Heart left ventricle (tissue), 16 donors: ENCODE measurements at places on chromosomes 5 and 9. TPM values are rescaled to one million over a fixed set of nuclear protein-coding genes. Genes with fewer than 3 reads are reported as not detected.

- H3K4me1 ChIP-seq, result peaks cover 45% of the 10 kb centered on the region
- no peak overlapping the region for H3K4me3 ChIP-seq
- DNase-seq, result no peak
Measured at GRCh38 chr9:109865521-109865920, 85.5 kb downstream of the PALM2AKAP2 start.

DNA sequence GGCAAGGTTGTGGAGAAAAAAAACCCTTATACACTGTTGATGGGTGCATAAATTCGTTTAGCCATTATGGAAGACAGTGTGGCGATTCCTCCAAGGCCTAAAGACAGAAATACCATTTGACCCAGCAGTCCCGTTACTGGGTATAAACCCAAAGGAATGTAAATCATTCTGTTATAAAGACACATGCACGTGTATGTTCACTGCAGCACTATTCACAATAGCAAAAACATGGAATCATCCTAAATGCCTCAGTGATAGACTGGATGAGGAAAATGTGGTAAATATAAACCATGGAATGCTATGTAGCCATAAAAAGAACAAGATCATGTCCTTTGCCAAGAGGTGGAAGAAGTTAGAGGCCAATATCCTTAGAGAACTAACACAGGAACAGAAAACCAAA, 119.9 kb upstream of the PRR16 start:
- H3K27ac ChIP-seq, result no peak overlapping the region
- no peaks in the 10 kb centered on the region for H3K27me3 ChIP-seq
- no peak for DNase-seq
- H3K36me3 ChIP-seq, result no peaks in the 10 kb centered on the region
- H3K4me1 ChIP-seq, result no peaks in the 10 kb centered on the region

- H3K36me3 ChIP-seq, result peaks cover 10% of the 10 kb centered on the region
- H3K4me1 ChIP-seq, result no peaks in the 10 kb centered on the region
- no peaks in the 10 kb centered on the region for H3K27me3 ChIP-seq
- H3K4me3 ChIP-seq, result no peak overlapping the region
- no peak overlapping the region for H3K27ac ChIP-seq
- no peak for DNase-seq
Measured at GRCh38 chr5:14413331-14413750, 168.3 kb upstream of the OTULINL start.

DNA sequence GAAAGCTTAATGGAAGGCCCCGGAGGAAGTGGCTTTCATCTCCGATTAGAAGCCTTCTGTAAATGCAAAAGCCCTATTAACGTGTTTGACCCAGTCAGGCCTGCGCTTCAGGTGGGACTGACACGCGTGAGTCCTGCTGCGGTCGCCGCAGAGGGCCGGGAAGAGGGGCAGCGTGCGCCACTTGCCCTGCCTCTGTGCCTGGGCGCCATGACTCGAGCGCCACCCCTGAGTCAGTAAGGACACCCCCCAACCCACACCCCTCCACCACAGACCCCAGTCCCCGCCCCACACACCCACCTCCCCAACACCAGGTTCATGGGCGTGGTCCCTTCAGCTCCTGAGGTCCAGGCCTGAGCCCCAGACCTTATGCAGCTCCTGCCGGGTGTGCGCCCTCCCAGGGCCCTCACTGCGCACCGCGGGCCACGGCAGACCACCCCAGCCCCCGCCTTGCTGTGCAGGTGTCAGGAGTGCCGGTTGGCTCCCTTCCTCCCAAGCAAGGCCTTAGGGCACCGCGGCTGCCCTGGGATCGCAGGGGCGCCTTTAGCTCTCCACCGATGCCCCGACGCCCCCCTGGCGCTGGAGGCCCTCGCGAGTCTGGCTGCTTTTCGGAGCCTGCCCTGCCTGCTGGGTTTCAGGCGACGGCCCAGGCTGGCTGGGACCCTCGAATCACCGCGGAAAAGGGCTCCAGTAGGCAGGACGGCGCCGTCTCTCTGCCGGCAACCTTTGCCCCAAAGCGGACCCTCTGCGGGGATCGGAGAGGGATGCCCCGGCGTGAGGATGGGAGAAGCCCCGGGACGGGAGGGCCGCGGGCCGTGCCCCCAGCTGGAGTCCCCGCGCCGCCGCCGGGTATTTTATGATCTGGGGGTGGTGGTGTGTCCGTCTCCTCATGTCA, 625 bp upstream of the OLFM1 start:
- peak overlapping the region; percentile 38 for H3K4me3 ChIP-seq
- no peaks in the 10 kb centered on the region for H3K36me3 ChIP-seq
- H3K4me1 ChIP-seq, result peaks cover 20% of the 10 kb centered on the region
- H3K27me3 ChIP-seq, result peaks cover 15% of the 10 kb centered on the region
- H3K27ac ChIP-seq, result peak overlapping the region; percentile 5
- no peak for DNase-seq

GRCh38 chr5:22372826-22373660, 480.1 kb downstream of the CDH12 start:
- no peaks in the 10 kb centered on the region for H3K4me1 ChIP-seq
- no peak overlapping the region for H3K4me3 ChIP-seq
- H3K27me3 ChIP-seq, result no peaks in the 10 kb centered on the region
- no peak for DNase-seq

DNA sequence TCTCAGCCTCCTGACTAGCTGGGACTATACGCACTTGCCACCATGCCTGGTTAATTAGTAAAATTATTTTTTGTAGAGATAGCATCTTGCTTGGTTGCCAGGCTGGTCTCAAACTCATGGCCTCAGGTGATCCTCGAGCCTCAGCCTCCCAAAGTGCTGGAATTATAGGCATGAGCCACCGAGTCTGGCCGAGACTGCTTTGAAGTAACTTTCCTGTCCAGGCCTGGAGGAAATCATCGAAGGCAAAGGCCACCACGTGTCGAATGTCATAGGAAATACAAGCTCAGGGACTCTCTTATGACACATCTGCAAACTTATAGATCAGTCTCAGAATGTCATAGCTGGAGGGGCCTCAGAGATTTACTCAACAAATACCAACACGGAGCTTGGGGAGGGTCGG, 25.1 kb downstream of the RAPGEF1 start:
- no peak overlapping the region for H3K4me3 ChIP-seq
- H3K36me3 ChIP-seq, result no peaks in the 10 kb centered on the region
- no peaks in the 10 kb centered on the region for H3K27me3 ChIP-seq
- H3K27ac ChIP-seq, result peak overlapping the region; percentile 76
- H3K4me1 ChIP-seq, result peaks cover 73% of the 10 kb centered on the region
- no peak for DNase-seq

- no peak overlapping the region for H3K27ac ChIP-seq
- H3K36me3 ChIP-seq, result no peaks in the 10 kb centered on the region
- DNase-seq, result no peak
- no peaks in the 10 kb centered on the region for H3K27me3 ChIP-seq
Measured at GRCh38 chr5:54757541-54757940, 227.9 kb downstream of the ESM1 start.

DNA sequence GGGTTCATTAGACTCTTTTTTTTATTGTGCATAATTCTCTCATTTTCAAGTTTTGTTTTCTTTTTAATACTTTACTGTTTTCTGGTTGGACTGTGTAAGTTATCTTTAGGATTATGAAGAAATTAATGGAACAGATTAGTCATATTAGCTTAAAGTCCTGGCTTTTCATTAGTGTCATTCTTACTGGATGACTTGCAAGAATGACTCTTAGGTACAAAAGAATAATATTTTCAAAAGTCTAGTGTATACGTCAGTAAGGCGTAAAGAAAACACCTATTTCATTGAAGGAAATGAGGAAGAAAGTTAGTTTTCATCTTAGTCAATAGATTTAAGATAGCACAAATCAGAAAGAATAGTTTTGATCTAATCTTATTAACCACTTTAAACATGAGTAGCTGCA, 20.4 kb downstream of the UHRF2 start:
- H3K4me3 ChIP-seq, result no peak overlapping the region
- H3K36me3 ChIP-seq, result peaks cover 3% of the 10 kb centered on the region
- no peak overlapping the region for H3K27ac ChIP-seq

DNA sequence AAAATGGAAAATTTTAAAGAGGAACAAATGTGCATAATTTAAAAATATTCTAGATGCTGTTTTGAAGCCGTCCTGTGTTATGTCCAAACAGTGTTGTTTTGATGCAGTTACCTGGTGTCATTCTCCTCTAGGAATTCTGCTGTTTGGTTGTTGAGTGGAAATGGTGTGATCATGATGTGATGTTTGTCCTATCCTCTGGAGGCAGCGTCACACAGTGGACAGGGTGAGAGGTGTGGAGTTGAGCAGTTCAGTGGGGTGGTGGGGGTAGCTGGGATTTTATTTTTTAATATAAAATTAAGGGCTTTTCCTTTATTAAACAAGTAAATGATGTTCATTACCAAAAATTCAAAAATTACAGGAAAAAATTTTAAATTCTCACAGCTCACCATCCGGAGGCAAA, 31.2 kb downstream of the PRDM6 start:
- no peaks in the 10 kb centered on the region for H3K36me3 ChIP-seq
- H3K27ac ChIP-seq, result no peak overlapping the region
- no peak for DNase-seq
- no peaks in the 10 kb centered on the region for H3K4me1 ChIP-seq

The OGN gene
- 7.4 TPM for total RNA-seq

The CSF2 gene
- total RNA-seq, result not detected

The ADAMTS6 gene
- 4.3 TPM for total RNA-seq

The PWWP2A gene
- total RNA-seq, result 9.4 TPM

The HDHD3 gene
- 27.9 TPM for total RNA-seq

The FBLL1 gene
- 0.38 TPM for total RNA-seq
